Effector memory CD4-positive, alpha-beta T cell (primary cell): ENCODE measurements at places on chromosomes 12 and 14.

DNA sequence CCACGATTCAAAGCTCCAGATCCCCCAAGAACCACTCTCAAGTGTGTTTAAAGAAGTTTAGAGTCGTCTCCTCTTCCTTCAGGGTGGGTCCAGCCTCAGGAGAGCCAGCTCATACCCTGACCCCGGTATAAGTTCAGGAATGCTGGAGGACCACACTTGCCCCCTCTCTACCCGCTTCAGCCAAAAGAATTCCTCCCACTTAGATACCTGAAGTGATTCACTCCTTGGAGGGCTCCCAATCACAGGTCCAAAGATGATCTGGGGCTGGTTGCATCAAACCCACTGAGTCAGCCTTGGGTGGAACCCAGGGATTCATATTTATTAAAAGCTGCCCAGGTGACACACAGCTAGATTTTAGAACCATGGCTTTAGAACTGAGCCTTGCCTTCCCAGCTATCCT lies 133.5 kb upstream of the PARP11 start:
- no peak for DNase-seq

DNA sequence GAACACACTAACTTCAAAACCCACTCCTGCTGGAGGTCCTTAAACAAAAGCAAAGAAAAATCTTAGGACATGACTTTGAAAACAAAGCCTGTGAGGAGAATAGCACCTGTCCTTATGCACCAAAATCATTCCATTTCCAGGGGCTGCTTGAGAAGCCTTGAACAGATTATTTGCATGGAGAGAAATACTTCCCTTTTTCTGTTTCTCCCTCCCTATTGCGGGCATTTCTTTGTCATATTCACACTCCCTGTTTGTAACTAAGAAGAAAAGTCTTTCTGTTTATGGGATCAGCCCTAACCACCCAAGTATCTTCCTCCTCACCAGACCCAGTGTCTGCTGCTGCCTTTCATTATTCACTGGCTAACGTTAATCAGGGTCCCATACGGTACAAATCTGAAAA lies 218.8 kb downstream of the DPF3 start:
- DNase-seq: no peak

- peak; percentile 30 for DNase-seq
These were observed 308.1 kb downstream of the RPAP3 start for GRCh38 chr12:47397664-47398281.

DNA sequence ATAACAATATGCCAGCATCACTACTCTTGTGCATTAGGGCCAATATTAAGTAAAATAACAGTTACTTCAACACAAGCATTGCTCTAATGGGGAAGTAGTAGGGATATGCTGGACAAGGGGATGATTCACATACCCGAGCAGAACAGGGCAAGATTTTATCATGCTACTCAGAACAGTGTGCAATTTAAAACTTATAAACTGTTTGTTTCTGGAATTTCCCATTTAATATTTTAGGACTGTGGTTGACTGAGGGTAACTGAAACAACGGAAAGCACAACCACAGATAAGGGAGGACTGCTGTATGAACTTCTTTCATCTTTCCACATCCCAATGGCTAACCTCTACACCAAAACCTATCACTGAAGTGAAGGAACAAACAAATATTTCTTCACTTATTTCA lies 36.8 kb downstream of the SARNP start:
- DNase-seq: no peak

DNA sequence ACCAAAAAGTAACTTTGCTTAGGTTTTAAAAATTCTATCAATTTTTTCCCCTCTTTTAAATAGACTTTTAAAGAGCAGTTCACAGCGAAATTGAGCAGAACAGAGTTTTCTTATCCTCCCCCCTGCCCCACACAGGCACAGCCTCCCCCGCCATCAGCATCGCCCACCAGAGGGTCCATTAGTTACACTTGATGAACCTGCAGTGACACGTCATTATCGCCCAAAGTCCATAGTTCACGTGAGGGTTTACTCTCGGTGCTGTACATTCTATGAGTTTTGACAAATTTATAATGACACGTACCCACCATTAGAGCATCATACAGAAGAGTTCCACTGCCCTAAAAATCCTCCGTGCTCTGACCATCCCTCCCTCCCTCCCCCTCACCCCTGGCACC lies 58.4 kb downstream of the FZD10 start:
- no peak for DNase-seq

- DNase-seq: no peak
These were observed 272.2 kb downstream of the ALG10B start for GRCh38 chr12:38588624-38589305.

- DNase-seq: no peak
These were observed 44.7 kb downstream of the NOC4L start for GRCh38 chr12:132188916-132189325.

DNA sequence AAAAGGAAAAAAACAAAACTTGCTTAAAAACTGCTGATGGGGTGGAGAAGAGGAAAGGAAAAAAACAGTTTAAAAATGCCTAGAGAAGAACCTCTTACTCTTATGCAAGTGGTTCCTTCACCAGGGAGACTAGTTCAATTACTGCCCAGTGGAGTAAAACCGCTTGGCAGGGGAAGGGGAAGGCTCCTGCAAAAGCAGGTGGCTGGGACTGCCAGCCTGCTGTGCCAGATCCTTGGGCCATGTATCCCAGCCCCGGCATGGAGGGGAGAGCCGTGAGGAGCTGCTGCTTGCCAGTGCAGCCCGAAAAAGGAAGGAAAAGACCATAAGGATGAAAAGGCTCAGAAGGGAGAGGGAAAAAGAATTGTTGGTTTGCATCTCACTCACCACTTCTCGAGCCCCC lies 123.0 kb downstream of the FSCB start:
- DNase-seq: no peak
